ENCODE measurements at places on chromosomes 4 and X. TPM values are rescaled to one million over a fixed set of nuclear protein-coding genes. Genes with fewer than 3 reads are reported as not detected.

F8A3 gene
- 9.0 TPM for total RNA-seq

MAGEB3 gene
- not detected for total RNA-seq

KLB gene
- not detected for total RNA-seq

CTPS2 gene
- total RNA-seq: 13.3 TPM

MRPL1 gene
- 30.5 TPM for total RNA-seq
